Activated CD4-positive, alpha-beta memory T cell treated with anti-CD3 and anti-CD28 coated beads for 36 hours (primary cell): ENCODE measurements at places on chromosomes 12 and 14.

- DNase-seq, result no peak
Measured at GRCh38 chr12:67626156-67626555, 22.4 kb upstream of the DYRK2 start.

DNA sequence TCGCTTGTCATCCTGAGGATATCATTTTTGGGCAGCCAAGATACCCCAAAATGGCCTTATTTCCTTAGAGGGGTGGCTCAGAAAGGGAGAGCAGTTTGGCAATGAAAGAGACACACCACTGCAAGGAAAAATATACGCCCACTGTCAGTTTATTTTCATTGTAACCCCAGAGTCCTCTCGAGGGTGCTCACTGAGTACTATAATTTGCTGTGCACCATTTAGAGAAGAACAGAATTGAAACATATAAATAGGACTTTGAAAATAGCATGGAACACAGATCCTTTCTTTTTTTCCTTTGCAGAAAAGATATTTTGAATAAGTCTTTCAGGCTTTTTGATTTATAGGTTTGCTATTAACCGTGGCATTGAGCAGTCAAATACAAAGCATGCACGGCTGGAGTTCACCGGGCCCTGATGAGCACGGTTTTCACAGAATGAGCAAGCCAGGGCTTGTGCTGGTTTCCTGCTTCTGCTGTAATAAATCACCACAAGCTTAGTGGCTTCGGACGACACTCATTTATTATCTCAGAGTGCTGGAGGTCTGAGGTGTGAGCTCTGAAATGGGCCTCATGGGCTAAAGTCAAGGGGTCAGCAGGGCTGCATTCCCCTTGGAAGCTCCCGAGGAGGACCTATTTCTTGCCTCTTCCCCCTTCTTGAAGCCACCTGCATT is 152.3 kb downstream of the ZNF664 start:
- DNase-seq, result no peak

DNA sequence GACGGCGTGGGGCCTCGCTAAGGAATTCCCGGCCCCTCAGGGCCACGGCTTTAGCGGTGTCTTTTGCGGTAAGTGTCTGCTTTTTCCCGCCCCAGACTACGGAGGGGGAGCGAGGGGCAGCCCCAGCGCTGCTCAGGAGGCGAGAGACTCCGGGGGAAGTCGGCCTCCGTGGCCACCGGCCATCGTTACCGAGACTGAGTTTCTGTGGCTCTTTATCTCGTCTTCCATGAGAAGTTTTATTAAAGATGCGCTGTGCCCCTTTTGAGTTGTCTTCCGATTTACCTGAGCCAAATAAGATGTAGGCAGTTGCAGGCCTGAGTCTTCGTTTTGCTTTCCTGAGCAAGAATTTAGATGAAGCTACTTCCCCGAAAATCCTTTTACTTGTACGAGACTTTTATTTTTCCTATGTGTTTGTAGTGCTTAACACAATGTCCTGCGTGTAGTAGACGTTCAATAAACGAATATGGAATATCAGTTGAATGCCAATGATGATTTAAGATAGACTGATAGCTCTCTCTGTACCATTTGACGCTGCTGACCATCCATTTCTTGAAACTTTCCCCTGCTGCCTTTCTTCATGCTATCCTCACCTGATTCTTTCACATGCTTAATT is 462 bp downstream of the SRP54 start:
- DNase-seq, result no peak

GRCh38 chr12:105864901-105865300 is 273.9 kb downstream of the NUAK1 start:
- no peak for DNase-seq

DNA sequence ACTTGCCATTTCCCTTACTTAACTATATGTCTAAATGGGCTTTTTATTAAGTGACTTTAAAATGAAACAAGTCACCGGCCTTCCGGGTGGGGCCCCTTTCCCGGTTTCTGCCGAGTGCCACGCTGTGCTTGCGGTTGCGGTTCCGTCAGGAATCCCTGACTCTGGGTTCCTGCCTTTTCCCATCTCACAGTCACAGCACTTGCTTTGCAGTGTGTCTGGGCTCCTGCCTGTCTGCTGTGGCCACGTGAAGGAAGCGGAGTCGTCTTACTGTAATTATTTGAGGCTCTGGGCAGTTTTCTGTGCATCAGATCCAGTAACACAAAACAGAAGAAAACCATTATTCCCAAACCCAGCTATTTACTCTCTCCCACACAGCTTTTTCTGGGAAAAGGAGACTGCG is 44.0 kb upstream of the FRMD6 start:
- no peak for DNase-seq

GRCh38 chr12:34298971-34299801 is 276.9 kb downstream of the ALG10 start:
- DNase-seq, result no peak

GRCh38 chr12:95545731-95546490 is 5.4 kb downstream of the USP44 start:
- no peak for DNase-seq

GRCh38 chr14:89792489-89793366 is 161.8 kb downstream of the EFCAB11 start:
- no peak for DNase-seq

GRCh38 chr12:43333644-43334043 is 218.4 kb downstream of the ADAMTS20 start:
- no peak for DNase-seq
